ENCODE measurements at places on chromosomes 11 and 22.

DNA sequence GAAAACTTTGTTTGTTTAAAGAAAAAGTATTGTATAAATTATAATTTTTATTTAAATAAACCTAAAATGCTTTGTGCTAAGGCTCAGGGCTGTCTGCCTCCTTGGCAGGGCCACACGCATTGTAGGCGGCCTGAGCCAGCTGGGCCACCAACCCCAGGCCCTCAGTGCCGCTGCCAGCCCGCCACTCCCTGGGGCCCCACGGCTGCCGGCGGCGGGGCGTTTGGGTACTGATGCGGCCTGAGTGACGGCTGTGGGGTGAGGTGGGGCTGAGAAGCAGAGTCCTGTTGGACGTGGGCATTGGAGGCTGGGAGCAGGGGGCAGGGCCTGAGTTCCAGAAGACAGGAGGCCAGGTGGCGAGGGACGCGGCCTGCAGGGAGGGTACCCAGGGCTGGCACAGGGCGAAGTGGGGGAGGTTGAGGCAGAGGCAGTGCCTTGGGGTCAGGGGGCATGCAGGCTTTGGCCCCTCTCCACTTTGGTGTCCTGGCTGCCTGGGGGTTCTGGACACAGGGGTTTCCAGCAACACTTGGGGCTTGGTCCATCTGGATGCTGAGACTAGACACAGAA is 58.3 kb downstream of the CERK start:
- no peak for DNase-seq

GRCh38 chr22:44542561-44543222 is 44.7 kb upstream of the RTL6 start:
- no peak for DNase-seq

- DNase-seq, result no peak
Measured at GRCh38 chr11:33376331-33377310, 119.4 kb downstream of the HIPK3 start.

- DNase-seq, result peak; percentile 76
Measured at GRCh38 chr11:114134870-114135269, 75.4 kb downstream of the ZBTB16 start.

GRCh38 chr11:32005786-32006416 is 85.0 kb upstream of the RCN1 start:
- DNase-seq, result no peak

DNA sequence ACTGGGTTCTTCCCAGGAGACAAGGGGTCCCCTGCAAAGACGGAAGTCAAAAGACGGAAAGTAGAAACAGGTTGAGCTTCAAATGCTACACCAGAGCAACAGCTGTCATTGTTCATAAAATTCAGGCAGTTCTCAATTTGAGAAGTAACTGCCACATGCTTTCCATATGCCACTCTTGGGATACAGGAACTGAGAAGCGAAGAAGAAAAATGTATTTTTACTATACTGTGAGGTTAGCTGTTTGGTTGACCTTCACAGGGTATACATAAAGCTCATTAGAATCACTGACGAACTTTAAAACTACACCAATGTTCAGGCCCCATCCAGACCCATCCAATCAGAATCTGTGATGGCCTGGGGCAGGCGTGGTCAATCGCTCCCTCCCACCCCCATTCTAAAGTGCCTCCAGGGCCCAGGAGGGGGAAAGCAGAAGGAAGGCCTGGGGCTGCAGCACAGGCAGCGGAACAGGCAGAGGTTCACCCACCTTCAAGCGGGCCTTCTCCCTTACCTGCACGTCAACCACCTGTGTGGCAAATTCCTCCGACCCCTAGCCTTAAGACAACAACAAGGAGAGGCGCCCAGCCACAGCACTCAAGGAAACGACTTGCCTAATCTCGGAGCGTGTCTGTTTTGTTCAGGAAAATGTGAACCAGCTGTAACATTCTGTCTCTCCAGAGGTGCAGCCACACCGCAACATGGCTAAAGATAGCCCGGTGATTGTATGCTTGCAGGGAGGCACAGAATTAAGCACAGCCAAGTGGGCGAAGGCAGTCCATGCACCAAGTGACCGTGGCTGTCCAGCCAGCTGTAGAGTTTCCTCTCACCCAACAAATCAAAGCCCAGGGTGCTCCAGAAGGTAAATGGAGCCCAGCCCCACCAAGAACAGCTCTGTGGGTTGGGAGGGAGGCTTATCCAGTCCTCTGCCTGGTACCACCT is 82.6 kb downstream of the MICAL3 start:
- no peak for DNase-seq

- DNase-seq, result peak; percentile 48
Measured at GRCh38 chr22:24390576-24390975, 36.8 kb upstream of the ADORA2A start.

All from inflammatory macrophage treated with lipopolysaccharide for 4 hours (primary cell).